ENCODE measurements at places on chromosomes 13 and 19. TPM values are rescaled to one million over a fixed set of nuclear protein-coding genes. Genes with fewer than 3 reads are reported as not detected.

- DNase-seq = no peak
These were observed 5.8 kb downstream of the PPFIA3 start for GRCh38 chr19:49125025-49125731.

- no peak for DNase-seq
These were observed 805.9 kb downstream of the PCDH17 start for GRCh38 chr13:58437427-58437826.

DNA sequence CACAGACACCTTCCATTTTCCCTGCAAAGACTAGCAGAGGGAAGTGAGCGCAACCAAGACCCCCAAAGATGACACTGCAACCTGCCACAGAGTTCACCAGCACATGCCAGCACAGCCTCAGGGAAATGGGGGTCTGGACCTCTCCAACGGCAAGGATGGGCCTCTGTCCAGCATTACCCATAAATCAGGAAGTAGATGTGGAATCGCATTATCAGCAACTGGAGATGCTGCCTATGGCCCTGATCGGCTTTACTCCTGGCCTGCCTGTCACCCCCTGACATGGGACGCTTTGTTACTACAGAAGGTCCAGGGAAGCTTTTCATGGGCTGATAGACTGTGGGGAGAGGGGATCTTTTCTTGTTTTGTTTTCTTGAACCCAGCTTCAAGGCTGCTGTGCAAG, 41.4 kb upstream of the POU2F2 start:
- DNase-seq = no peak

DNA sequence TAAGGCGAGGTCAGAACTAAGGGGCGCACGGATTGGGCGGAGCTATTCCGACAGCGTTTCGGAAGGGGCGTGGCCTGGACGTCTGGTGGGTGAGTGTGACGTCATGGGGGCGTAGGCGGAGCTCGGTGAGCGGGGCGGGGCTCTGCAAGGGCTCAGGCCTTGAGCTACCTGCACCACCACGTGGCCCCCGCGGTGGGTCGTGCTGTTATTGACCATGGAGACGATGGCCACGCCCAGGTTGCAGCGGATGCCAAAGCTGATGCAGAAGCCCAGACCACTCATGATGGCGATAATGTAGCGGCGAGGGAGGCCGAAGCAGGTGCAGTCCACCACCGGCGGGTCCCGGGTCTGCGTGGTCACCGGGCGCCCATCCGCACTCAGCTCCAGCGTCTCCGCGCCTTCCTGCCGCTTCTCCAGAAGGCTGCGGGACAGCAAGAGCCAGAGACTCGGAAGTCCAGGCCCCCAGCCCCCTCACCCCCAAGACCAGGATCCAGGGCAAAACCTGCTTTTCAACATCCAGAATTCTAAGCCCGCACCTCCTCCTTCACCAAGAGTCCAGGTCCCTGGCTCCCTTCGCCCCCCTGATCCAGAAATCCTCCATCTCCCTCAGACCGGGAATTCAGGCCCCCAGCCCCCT, 4.8 kb downstream of the SLC17A7 start:
- peak; percentile 88 for DNase-seq

- no peak for DNase-seq
These were observed 4.1 kb downstream of the ATP11A start for GRCh38 chr13:112693831-112694497.

GRCh38 chr13:109485136-109485794, 301.1 kb downstream of the IRS2 start:
- no peak for DNase-seq

Gene ZNF552
- total RNA-seq = 9.8 TPM

Gene ZMYM2
- total RNA-seq = 62.4 TPM

- peak; percentile 61 for DNase-seq
These were observed 89.3 kb downstream of the MIPEP start for GRCh38 chr13:23799945-23800344.

GRCh38 chr19:14406645-14407401, 12.3 kb downstream of the DDX39A start:
- no peak for DNase-seq

Gene OR10H1
- total RNA-seq = not detected

Gene PTGIR
- total RNA-seq = 194 TPM

GRCh38 chr13:80199585-80200292, 141.2 kb downstream of the SPRY2 start:
- DNase-seq = no peak

DNA sequence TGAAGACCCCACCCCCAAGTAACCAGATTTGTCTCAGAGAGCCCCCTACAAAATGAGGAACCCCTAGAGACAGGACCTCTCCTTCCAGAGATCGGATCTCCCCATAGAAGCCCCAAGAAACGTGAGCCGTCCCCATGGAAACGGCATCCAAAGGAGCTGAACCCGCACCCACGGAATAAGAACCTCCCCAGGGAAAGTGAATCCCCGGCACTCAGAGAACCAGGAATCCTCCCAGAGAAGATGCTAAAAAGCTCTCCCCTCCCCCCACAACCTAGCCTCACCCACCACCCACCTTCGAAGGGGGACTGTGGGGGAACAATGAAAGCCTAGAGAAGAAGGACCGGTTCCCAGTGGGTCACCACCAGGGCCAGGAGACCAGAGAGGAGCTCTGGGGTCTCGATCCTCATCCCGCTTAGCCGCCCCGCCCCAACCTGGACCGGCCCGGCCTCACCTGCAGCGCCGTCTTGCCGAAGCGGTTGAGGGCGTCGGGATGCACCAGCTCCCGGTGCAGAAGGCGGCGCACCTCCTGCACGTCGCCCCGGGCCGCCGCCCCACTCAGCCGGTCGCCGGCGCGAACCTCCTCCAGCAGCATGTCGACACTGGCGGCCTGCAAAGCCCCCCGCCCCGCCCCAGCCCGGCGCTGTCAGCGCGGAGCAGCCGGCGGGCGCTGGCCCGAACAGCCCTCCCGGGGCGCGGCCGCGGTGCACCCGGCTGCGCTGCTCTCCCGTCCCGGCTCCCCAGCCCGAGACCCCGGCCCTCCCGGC, 535 bp downstream of the CDKN2D start:
- peak; percentile 78 for DNase-seq

DNA sequence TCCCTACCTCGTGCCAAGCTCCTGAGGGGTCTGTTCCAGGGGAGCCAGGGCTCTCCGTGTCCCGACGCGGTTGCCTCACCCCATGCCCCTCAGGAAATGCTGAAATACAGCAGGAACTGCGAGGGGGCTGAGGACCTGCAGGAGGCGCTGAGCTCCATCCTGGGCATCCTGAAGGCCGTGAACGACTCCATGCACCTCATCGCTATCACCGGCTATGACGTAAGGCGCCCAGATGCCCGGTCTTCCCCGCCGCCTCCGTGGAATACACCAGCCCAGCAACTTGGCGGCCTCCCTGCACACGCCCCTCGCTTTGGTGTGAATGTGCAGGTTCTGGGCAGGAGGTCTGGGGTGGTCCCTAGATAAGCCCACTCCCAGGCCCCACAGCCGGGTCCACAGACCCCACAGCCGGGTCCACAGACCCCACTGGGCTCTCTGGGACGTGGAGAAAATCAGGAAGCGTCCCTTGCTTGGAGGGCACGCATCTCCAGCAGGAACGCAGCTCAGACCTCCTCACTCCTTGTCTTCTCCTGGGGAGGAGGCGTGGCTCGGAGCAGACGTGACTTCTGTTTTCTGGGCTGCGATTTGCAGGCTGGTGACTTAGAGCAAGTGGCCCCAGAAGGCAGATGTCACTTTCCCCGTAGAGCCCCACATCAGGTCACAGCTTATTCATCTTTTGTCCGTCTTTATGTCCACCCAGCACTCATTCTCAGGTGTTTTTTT, 19.4 kb upstream of the F7 start:
- no peak for DNase-seq

Gene CGB3
- total RNA-seq = not detected

Gene SHANK1
- not detected for total RNA-seq

- peak; percentile 71 for DNase-seq
These were observed 858 bp upstream of the USP12 start for GRCh38 chr13:27172495-27172842.

Gene DPF1
- total RNA-seq = 2.0 TPM

DNA sequence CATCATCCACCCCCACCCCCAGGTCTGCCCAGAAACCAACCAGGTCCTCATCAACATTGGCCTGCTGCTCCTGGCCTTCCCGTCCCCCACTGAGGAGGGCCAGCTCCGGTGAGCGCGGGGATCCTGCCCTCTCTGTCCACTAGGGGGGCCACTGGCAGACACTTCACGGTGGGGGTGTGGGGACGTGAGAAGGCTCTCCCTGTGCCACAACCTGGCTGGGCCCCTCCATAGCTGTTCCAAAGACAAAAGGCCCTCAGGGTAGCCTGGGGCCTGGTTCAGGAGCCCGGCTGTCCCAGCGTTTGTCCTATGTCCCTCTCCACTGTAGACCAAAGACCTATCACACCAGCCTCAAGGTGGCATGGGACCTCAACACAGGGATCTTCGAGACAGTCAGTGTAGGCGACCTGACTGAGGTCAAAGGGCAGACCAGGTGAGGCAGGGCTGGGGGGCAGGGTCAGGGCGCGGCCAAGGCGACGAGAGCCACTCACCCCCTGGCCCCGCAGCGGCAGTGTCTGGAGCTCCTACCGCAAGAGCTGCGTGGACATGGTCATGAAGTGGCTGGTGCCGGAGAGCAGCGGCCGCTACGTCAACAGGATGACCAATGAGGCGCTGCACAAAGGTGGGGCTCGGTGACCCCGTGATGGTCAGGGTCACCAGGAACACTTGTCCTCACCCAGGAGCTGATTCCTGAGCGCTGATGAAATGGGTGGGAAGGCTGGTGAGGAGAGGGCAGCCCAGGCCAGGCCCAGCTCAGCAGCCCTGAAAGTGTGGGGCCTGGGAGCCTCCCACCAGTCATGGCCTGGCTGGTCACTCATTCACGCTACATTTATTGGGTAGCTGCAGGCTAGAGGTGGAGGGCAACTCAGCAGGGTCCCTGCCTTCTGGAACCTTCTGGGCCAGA, 7.9 kb downstream of the DCAF15 start:
- peak; percentile 72 for DNase-seq
